ENCODE measurements at places on chromosomes 6 and 20. TPM values are rescaled to one million over a fixed set of nuclear protein-coding genes. Genes with fewer than 3 reads are reported as not detected.

Gene HLA-A
- 1,178 TPM for total RNA-seq

Gene SPATA25
- 1.4 TPM for total RNA-seq

GRCh38 chr6:1860756-1861348, 251.1 kb downstream of the FOXC1 start:
- H3K27me3 ChIP-seq: no peaks in the 10 kb centered on the region
- no peak overlapping the region for H3K27ac ChIP-seq
- H3K4me3 ChIP-seq: no peak overlapping the region
- H3K36me3 ChIP-seq: no peaks in the 10 kb centered on the region
- H3K4me1 ChIP-seq: no peaks in the 10 kb centered on the region

GRCh38 chr6:11414176-11414963, 123.2 kb upstream of the TMEM170B start:
- H3K4me1 ChIP-seq: peaks cover 50% of the 10 kb centered on the region
- no peak overlapping the region for H3K27ac ChIP-seq
- peak overlapping the region; percentile 4 for H3K4me3 ChIP-seq
- no peaks in the 10 kb centered on the region for H3K27me3 ChIP-seq
- peak; percentile 56 for DNase-seq

- H3K36me3 ChIP-seq: peaks cover 8% of the 10 kb centered on the region
- no peaks in the 10 kb centered on the region for H3K4me1 ChIP-seq
- no peak for DNase-seq
- H3K27me3 ChIP-seq: no peaks in the 10 kb centered on the region
Measured at GRCh38 chr20:1568163-1568490, 10.6 kb upstream of the SIRPD start.

DNA sequence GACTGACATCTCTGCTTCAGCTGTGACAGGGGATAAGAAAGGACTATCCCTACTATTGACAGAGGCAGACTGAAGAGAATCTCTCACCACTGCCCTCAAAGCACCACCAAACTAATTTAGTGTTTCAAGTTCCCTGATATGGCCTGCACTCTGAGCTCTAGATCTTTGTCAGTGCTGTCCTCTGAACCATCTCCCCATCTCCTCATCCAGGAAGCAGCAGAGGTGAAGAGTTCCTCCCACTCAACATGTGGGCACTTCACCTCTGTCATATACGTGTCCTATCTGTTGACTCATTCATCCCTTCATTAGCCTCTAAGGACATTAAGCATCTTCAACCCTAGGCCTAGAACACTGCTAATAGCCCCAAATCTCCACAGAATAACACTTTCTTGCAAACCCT, 14.1 kb downstream of the FAM210B start:
- no peak overlapping the region for H3K4me3 ChIP-seq
- peaks cover 30% of the 10 kb centered on the region for H3K4me1 ChIP-seq
- peaks cover 79% of the 10 kb centered on the region for H3K36me3 ChIP-seq
- no peaks in the 10 kb centered on the region for H3K27me3 ChIP-seq
- no peak for DNase-seq
- H3K27ac ChIP-seq: peak overlapping the region; percentile 72

- no peaks in the 10 kb centered on the region for H3K36me3 ChIP-seq
- DNase-seq: no peak
- H3K4me1 ChIP-seq: no peaks in the 10 kb centered on the region
- H3K4me3 ChIP-seq: no peak overlapping the region
- H3K27me3 ChIP-seq: no peaks in the 10 kb centered on the region
Measured at GRCh38 chr20:22825076-22825475, 210.0 kb upstream of the SSTR4 start.
